ENCODE measurements at places on chromosomes 4 and X.

- DNase-seq: no peak
These were observed 6.2 kb downstream of the JADE3 start for GRCh38 chrX:46918434-46918833.

GRCh38 chrX:86910027-86910426, 607.6 kb upstream of the KLHL4 start:
- no peak for DNase-seq

GRCh38 chr4:13236485-13236884, 247.7 kb downstream of the RAB28 start:
- DNase-seq: no peak

DNA sequence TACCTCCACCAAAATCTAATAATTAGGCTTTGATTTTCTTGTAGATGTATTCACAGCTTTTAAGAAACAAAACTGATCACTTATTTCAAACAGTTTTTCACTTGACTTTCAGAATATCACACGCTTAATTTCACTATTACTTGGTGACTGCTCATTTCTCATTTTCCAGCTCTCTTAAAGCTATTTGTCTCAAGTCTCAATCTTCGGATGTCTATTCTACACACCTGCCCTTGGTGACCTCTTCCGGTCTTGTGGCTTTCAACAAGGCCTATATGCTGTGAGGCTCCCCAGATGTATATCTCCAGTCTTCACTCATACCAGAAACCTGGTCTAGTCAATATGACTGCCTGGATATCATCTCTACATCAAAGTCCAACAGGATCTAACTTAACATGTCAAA, 34.9 kb upstream of the ANXA10 start:
- no peak for DNase-seq

- DNase-seq: no peak
These were observed 131.4 kb upstream of the ATP6AP2 start for GRCh38 chrX:40449396-40449795.

DNA sequence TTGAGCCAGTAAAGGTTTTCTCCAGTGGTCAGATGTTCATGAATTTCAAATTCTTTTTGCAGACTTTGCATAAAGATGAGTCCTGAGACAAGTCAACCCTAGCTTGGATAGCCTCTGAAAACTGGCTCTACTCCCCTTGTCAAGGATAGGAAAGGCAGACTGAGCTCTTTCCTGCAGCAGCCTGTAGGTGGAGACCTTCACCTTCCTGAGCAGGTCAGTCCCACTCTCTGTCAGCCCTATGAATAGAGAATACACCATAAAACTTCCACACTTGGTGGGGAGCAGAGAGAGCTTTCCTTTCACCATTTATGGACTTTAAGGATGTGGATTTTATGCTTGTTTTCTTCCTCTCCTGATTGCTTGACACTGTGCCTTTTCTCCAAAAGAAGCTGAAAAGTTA, 41.9 kb downstream of the PCDH19 start:
- DNase-seq: no peak

GRCh38 chr4:182866746-182867145, 50.4 kb downstream of the DCTD start:
- no peak for DNase-seq

- no peak for DNase-seq
These were observed 26.6 kb downstream of the NLGN3 start for GRCh38 chrX:71171110-71171801.

- DNase-seq: no peak
These were observed 21.0 kb upstream of the JAKMIP1 start for GRCh38 chr4:6221301-6221850.

- DNase-seq: no peak
These were observed 25.7 kb downstream of the SH3RF1 start for GRCh38 chr4:169245061-169245460.

GRCh38 chr4:65589331-65589730, 81.0 kb downstream of the EPHA5 start:
- no peak for DNase-seq

GRCh38 chrX:46446727-46447378, 98.4 kb downstream of the ZNF674 start:
- DNase-seq: peak; percentile 81

DNA sequence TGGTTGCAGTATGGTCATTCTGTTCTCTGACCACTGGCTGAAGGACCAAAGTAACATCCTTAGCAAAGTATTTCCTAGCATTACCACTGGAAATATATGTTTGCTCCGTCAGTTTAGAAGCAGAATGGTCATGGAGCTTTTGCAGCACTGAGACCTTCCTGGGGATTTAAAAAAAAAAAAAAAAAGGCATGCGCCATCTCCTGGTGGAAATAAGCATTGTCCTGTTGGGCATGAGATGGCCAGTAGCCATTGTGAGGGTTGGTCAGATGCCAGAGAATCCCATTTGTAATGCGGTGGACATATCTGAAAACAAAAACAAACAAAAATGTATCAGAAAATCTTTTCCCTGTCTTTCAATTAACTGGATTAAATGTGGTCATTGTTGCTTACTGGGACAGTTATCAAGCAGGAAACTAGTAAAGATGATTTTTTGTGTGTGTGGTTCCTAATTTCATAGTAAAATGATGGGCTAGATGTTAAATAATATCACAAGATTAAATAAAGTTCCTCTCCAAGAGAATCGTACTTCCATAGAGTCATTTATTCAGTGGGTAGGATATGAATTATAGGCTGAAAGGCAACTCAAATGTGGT, 139.6 kb downstream of the SOWAHB start:
- no peak for DNase-seq
